ENCODE measurements at places on chromosomes 16 and 17.
A peak's percentile ranks its signal among the peaks of the same experiment; 100 is the strongest.

DNA sequence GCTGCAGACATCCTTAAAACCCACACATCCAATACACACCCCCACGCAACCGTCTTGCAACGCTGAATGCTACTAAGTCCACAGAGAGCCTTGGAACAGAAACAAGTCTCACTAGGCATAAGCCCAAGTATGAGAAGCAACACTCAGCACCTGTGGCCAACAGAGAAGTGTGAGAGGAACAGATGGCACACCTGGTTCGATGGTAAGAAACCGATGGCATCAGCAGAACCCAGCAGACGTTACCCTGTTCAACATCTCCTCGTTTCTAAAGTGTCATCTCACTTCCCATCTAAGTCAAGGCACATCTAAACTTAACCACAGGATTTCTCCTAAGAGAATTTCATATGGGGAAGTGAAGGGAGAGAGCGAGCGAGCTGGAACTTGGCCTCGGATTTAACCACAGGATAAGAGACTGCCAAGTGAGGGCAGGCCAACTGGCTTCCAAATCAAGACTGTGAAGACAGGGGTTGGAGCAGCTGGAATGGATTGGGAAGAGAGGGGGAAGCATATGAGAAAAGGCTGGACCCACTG, 41.0 kb downstream of the NXPH3 start:
- DNase-seq, result peak; percentile 87

- DNase-seq, result no peak
Observed at GRCh38 chr17:68317458-68317857, 26.2 kb downstream of the ARSG start.

DNA sequence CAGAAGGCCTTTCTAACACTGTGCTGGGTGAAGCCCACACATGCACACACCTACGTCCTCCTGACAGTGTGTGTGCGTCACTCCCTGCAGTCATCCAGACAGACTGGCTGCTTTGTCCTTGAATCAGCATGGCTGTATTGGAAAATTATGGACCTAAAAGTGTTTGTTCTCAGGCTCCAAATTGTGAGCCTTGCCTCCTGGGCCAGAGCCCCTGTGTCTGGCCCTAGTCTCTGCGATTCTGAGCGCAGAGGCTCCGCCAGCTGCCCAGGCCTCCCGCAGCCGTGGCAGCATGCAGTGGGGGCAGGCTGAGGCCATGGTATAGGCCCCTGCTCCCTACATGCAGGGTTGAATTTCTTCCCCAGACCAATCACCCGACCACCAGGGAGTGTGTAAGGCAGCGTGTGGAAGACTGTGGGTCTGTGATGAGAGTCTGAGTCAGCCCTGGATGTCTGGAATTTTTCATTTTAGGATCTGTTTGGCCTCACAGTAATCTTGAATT, 166.9 kb downstream of the LGALS9B start:
- DNase-seq, result peak; percentile 69

DNA sequence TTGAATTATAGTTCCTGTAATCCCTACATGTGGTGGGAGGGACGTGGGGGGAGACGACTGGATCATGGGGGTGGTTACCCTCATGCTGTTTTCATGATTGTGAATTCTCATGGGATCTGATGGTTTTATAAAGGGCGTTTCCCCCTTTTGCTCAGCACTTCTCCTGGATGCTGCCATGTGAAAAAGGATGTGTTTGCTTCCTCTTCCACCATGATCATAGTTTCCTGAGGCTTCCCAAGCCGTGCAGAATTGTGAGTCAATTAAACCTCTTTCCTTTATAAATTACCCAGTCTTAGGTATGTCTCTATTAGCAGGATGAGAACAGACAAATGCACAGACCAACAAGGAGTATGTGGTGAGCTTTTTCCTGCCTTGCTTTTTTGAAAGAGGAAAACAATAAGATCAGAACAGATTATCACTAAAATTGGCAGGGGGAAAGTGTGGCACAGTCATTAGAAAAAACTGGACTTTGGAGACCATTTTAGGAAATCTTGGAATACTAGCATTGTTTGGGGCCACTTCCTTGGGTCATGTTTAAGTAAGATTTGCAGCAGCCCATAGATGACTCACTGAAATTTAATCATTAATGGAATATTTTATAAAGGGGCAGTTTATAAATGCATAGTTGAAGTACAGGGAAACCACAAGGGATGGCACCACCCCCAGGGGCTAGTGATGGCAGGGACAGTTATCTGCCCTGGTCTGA, 352.8 kb downstream of the CDH13 start:
- no peak for DNase-seq

DNA sequence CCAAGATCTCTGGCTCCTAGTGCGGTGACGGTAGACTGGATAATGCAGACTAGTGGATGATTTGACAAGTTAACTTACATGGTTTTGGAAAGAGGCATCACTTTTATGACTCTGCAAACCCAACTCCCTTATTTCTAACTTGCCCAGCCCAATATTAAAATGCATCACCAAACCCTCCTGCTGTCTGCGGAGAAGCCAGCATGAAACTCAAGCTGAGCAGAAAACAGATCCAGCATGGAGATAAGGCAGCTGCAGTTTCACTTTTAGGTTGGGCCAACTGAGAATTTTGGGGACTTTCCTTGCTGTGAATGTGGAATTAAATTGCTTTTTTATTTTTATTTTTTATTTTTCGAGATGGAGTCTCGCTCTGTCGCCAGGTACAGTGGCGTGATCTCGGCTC, 27.8 kb downstream of the CDH1 start:
- DNase-seq, result no peak

- no peak for DNase-seq
Observed at GRCh38 chr17:36127199-36127893, 23.7 kb downstream of the CCL4 start.

- DNase-seq, result no peak
Observed at GRCh38 chr17:58308985-58309917, 19.3 kb downstream of the TSPOAP1 start.

- DNase-seq, result no peak
Observed at GRCh38 chr16:82094942-82095540, 60.0 kb downstream of the HSD17B2 start.

DNA sequence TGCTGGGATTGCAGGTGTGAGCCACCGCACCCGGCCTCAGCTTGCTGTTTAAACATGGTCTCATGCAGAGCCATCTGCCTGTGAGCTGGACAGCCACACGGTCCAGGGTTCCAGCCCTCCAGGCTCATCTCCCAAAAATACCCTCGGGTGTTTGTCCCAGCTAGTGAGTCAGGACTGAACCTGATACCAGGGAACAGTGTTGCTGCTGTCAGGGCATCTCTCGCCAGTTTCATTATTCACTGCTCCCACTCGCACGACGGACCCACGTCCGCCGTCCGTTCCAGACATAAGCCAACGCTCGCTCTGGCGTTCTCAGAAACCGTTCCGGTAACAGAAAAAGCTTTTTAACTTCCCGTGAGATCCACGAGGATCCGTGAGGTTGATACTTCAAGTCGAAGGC, 77.6 kb downstream of the NXN start:
- no peak for DNase-seq

GRCh38 chr17:42279776-42280630, 3.8 kb upstream of the STAT5B start:
- DNase-seq, result no peak

- DNase-seq, result no peak
Observed at GRCh38 chr16:50740736-50741135, 1.1 kb upstream of the CYLD start.

DNA sequence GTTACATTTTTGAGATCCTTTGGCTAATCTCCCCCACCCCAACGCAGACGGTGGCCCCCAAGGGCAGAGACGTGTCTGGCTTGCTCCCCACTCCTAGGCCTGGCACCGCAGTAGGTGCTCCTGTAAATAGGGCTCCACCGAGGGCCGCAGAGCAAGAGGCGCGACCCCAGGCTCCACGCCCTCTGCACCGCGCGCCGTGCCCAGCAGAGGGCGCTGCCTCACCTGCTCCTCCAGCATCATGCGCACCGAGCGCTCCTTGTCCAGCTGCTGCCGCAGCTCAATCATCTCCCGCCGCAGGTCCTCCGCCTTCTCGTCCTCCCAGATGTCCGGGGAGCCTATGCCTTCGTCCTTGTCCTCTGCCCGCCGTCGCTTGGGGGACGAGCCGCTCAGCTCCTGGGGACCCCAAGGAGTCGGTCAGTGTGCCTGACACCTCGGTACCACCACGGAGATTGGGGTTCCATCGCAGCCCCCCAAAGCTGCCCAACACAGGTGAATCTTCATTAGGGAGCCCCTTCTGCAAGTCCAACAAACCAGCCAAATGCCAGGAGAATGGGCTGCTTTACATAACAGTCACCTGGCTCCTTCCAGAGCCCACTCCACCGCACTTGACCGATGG, 11.2 kb downstream of the TFAP4 start:
- no peak for DNase-seq

DNA sequence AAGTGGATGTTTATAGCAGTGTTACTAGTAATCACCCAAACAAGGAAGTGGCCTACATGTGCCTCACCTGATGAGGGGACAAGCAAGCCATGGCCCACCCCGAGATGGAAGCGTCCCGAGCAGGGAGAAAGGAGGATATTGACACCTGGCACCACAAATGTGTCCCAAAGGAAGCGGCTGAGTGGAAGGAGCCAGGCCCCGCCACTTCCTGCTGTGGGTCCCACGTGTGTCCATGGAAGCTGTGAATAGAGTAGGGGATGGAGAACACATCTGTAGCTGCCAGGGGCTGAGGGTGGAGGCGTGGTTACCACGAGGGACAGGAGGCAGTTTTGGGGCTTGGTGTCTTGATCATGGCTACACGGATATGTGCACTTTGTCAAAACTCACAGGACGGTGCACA, 49.2 kb downstream of the KCNJ12 start:
- DNase-seq, result no peak

GRCh38 chr16:6701096-6701495, 631.5 kb upstream of the RBFOX1 start:
- no peak for DNase-seq

- no peak for DNase-seq
Observed at GRCh38 chr17:78256707-78257591, 25.5 kb downstream of the TMEM235 start.

DNA sequence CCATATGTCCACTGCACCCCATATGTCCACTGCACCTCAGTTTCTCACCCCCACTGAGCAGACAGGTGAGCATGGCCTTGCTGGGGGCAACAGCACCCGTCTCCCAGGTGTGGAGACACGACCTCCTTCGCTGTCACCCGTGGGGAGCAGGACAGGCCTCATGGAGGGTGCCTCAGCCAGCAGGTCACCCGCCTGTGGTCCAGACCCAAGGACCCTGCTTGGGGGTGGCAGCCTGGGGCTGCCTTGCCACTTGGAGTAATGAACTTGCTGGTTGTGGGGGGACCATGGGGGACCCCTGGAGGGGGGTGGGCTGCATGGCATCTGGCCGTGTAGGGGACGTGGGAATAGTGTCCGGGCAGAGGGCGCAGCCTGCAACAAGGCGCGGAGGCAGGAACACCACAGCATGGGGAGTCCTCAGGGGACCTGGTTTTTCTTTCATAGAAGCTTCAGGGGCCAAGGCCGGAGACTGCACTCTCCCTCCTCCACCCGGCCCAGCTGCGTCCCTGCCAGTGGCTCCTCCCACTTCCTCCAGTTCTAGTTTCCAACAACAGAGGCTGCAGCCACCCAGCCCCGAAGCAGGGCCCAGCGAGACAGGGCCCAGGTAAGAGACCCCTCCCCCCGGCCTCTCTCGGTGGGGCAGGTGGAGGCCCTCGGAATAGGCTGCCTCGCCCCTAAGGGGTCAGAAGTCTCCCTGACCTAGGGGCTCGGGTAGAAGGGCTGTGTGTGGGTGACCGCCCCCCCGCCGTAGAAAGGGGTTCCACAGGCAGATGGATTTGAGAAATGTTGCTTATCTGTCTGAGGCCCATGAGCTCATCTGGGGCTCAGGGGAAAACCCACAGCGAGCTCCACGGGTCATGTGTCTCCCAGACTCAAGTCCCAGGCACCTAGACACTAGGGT, at the start of gene NHLRC4:
TSS of gene NHLRC4 (plus strand) at position 531 of the 898 bp plus-strand sequence. CDS start 1,043 bp downstream, outside the sequence.
- no peak for DNase-seq

- peak; percentile 81 for DNase-seq
Observed at GRCh38 chr17:39139161-39139511, 12.3 kb downstream of the PLXDC1 start.

- no peak for DNase-seq
Observed at GRCh38 chr17:57540596-57540995, 204.5 kb downstream of the CCDC182 start.

GRCh38 chr17:56652628-56653027, 59.1 kb downstream of the NOG start:
- DNase-seq, result no peak

DNA sequence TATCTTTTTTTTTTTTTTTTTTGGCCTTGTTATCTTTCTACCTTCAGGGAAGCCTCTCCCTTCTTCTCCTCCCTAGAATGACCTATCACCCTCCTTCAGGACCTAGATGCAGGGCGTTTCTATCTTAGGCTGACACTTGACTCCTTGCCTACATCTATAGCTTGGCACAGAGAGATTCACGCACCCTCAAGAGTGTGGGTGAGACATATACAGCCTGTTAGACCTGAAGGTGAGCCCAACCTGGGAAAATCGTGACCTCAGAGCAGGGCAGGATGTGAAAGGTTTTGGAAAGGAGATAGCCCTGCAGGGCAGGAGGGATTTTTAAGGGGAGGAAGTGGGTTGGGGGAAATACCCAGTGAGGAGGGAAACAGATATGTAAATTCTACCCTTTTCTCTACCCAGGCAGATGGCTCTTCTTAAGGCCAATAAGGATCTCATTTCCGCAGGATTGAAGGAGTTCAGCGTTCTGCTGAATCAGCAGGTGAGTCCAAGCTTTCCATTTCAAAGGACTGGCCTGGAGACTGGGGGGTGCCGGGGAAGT, at the start of gene AHSP:
TSS of gene AHSP (plus strand) at position 167 of the 541 bp plus-strand sequence. CDS start at position 407, 240 bp downstream.
- DNase-seq, result no peak

DNA sequence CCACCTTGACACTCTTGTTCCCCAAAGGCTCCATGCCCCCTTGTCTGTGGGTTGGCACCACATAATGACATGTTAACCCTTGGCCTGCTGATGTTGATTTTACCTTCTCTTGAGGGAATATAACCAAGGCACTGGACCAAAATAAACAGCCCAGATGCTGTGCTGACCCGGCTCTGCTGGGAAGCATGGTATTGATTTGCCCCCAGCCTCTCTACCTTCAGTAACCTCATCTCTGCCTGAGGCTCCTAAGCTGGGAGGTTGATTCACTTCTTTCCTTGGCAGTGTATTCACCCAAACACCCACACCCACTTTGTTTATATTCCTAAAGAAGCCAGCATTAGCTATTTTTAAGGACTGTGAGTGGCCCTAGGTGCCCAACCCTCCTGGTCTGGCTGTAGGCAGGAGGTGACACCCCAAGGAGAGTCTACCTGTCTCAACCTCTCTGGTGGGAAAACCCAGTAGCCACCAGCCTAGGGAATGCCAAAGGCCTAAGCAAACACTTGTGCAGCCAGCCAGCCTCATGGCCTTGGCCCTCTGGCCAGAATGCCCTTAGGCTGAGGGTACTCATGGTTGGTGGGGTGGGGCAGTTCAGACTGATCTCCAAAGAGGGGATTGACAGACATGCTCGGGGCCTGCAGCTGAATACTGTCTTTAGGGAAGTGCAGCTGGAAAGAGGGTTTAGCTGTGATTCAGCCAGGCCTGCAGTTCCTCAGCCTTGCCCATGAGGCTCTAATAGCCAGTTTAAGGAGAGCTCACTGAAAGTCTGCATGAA, 42.7 kb downstream of the GNAO1 start:
- no peak for DNase-seq

All from stromal cell of bone marrow (primary cell).